ENCODE measurements at places on chromosomes 3 and 15.

- DNase-seq, result no peak
Measured at GRCh38 chr15:63596676-63597037, 530 bp upstream of the FBXL22 start.

- no peak for DNase-seq
Measured at GRCh38 chr3:135967867-135968266, 2.3 kb downstream of the PPP2R3A start.

GRCh38 chr15:39579487-39580116 lies 1.3 kb upstream of the THBS1 start:
- no peak for DNase-seq

- DNase-seq, result no peak
Measured at GRCh38 chr3:42148982-42149432, 57.9 kb downstream of the TRAK1 start.

GRCh38 chr15:68818769-68819494 lies 1.8 kb downstream of the ANP32A start:
- peak; percentile 13 for DNase-seq

- no peak for DNase-seq
Measured at GRCh38 chr3:2958551-2958950, 151.6 kb downstream of the IL5RA start.

DNA sequence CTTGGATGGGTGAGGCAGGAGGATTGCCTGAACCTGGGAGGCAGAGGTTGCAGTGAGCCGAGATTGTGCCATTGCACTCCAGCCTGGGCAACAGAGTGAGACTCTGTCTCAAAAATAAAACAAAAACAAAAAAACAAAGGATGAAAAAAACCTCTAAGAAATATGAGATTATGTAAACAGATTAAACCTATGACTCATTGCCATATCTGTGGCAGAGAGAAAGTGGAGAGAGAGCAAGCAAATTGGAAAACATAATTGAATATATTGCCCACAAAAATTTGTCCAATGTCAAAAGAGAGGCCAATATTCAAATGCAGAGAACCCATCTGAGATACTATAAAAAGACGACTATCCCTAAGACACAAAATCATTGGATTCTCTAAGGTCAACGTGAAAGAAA lies 1106.0 kb downstream of the OTOL1 start:
- DNase-seq, result no peak

GRCh38 chr3:149625795-149626194 lies 32.0 kb downstream of the WWTR1 start:
- DNase-seq, result no peak

DNA sequence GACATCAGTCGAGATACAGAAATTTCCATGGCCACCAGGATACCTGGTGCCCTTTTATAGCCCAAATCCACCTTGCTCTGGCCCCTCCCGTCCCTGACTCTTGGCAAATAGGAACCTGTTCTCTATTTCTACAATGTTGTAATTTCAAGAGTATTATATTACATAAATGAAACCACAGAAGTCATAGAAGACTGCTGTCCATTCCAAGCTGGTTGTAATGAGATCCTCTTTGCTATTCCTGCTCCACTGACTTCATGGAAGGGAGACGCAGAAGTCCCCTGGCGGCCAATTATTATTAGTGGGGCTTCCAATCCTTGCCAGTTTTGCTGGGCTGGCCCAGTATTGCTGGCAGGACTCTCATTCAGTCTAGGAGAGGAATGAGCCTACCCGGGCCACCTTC lies 26.6 kb downstream of the DCP1A start:
- no peak for DNase-seq
